ENCODE measurements at places on chromosomes 6 and 20.

GRCh38 chr20:44609006-44609515 lies 26.7 kb downstream of the PKIG start:
- peaks cover 25% of the 10 kb centered on the region for H3K4me1 ChIP-seq
- H3K27ac ChIP-seq: peak overlapping the region; percentile 54
- H3K27me3 ChIP-seq: no peaks in the 10 kb centered on the region
- no peak overlapping the region for H3K4me3 ChIP-seq

GRCh38 chr6:46651816-46652215 lies 802 bp downstream of the CYP39A1 start:
- H3K4me3 ChIP-seq: no peak overlapping the region
- H3K27me3 ChIP-seq: no peaks in the 10 kb centered on the region
- no peaks in the 10 kb centered on the region for H3K36me3 ChIP-seq

GRCh38 chr6:95784869-95785268 lies 207.5 kb downstream of the MANEA start:
- no peak overlapping the region for H3K4me3 ChIP-seq
- H3K27me3 ChIP-seq: no peaks in the 10 kb centered on the region
- H3K4me1 ChIP-seq: no peaks in the 10 kb centered on the region
- no peak overlapping the region for H3K27ac ChIP-seq
- H3K36me3 ChIP-seq: no peaks in the 10 kb centered on the region

DNA sequence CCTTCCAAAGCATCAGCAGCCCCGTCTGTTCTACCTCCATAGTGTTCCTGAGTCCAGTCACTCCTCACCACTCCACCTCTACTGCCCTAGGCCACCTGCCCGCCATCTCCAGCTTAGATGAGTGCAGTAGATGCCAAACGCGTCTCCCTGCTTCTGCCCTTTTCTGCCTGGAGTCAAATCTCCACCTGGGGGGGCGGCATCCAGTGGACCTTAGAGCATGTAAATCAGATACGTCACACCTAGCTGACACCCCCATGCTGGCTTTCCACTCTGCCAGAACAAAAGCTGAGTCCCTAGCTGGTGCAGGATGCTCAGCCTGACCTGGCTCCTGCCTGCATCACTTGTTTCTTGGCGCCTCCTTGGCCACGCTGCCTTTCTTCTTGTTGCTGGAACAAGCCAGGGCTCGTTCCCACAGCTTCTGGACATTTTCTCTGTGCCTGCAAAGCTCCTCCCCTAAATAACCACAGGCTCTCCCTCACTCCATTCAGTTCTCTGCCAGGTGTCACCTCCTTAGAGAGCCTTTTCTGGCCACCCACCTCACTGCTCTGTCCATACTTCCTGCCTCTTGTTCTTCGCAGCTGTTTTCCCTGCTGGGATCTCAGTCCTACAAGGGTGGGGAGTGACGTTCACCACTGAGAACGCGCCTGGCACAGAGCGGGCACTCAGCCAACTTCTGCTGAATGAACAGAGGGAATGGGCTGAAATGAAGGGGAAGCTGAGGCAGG lies 5.8 kb downstream of the DDR1 start:
- peaks cover 51% of the 10 kb centered on the region for H3K36me3 ChIP-seq
- H3K4me1 ChIP-seq: peaks cover 13% of the 10 kb centered on the region
- no peak overlapping the region for H3K4me3 ChIP-seq
- H3K27me3 ChIP-seq: no peaks in the 10 kb centered on the region
- no peak overlapping the region for H3K27ac ChIP-seq
- DNase-seq: no peak

DNA sequence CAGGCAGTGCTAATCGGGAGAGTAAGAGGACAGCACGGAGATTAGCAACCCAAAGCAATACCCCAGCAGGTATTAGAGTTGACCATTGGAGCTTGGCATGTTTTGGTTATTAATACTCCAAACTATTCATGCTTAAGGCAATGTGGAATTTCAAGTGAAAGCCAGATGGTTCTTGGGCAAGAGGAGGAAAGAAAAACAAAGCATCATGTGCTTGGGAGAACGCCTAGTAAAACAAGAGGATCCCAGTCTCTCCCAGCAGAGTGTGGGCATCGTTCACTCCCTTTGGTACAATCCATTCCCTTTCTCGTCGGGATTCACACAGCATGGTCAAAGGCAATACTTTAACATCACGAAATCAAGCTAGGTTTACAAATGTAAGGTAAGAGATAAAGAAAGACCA lies 349.8 kb downstream of the PRKN start:
- H3K27ac ChIP-seq: no peak overlapping the region
- no peaks in the 10 kb centered on the region for H3K36me3 ChIP-seq
- no peak overlapping the region for H3K4me3 ChIP-seq
- no peaks in the 10 kb centered on the region for H3K27me3 ChIP-seq
